Activated naive CD4-positive, alpha-beta T cell treated with anti-CD3 and anti-CD28 coated beads for 36 hours (primary cell): ENCODE measurements at places on chromosomes 4 and X. TPM values are rescaled to one million over a fixed set of nuclear protein-coding genes. Genes with fewer than 3 reads are reported as not detected.

The METTL14 gene
- 35.9 TPM for total RNA-seq

The TMSB15C gene
- 2.1 TPM for total RNA-seq

The MAGEA12 gene
- not detected for total RNA-seq

The EDA2R gene
- total RNA-seq, result 5.8 TPM

- peaks cover 6% of the 10 kb centered on the region for H3K4me1 ChIP-seq
- no peaks in the 10 kb centered on the region for H3K27me3 ChIP-seq
- H3K27ac ChIP-seq, result no peak within 1 kb of the TSS
- DNase-seq, result peak; percentile 82
Measured at GRCh38 chrX:153763989-153764755, at the start of gene PLXNB3. TSS of gene PLXNB3 (plus strand) at chrX:153764249. CDS start at chrX:153765536, 1,287 bp downstream.

GRCh38 chrX:4925911-4926310 lies 1212.5 kb upstream of the PRKX start:
- no peak overlapping the region for H3K4me3 ChIP-seq
- H3K36me3 ChIP-seq, result no peaks in the 10 kb centered on the region
- H3K4me1 ChIP-seq, result no peaks in the 10 kb centered on the region
- H3K27ac ChIP-seq, result no peak overlapping the region

- H3K27ac ChIP-seq, result no peak overlapping the region
- no peaks in the 10 kb centered on the region for H3K36me3 ChIP-seq
- peaks cover 50% of the 10 kb centered on the region for H3K4me1 ChIP-seq
- DNase-seq, result peak; percentile 35
- no peak overlapping the region for H3K4me3 ChIP-seq
Measured at GRCh38 chr4:80171251-80171650, 26.1 kb upstream of the PRDM8 start.

- no peak for DNase-seq
- no peaks in the 10 kb centered on the region for H3K36me3 ChIP-seq
- no peak overlapping the region for H3K4me3 ChIP-seq
- no peak overlapping the region for H3K27ac ChIP-seq
Measured at GRCh38 chr4:40419231-40419912, 84.2 kb downstream of the CHRNA9 start.

- no peaks in the 10 kb centered on the region for H3K27me3 ChIP-seq
- no peak overlapping the region for H3K4me3 ChIP-seq
- no peaks in the 10 kb centered on the region for H3K4me1 ChIP-seq
- H3K36me3 ChIP-seq, result no peaks in the 10 kb centered on the region
Measured at GRCh38 chr4:23680671-23681518, 209.0 kb downstream of the PPARGC1A start.

GRCh38 chrX:1657367-1658070 lies 42.7 kb downstream of the ASMT start:
- H3K4me3 ChIP-seq, result peak overlapping the region; percentile 99
- H3K27me3 ChIP-seq, result no peaks in the 10 kb centered on the region
- DNase-seq, result peak; percentile 87
- peaks cover 19% of the 10 kb centered on the region for H3K36me3 ChIP-seq
- H3K27ac ChIP-seq, result peak overlapping the region; percentile 99

DNA sequence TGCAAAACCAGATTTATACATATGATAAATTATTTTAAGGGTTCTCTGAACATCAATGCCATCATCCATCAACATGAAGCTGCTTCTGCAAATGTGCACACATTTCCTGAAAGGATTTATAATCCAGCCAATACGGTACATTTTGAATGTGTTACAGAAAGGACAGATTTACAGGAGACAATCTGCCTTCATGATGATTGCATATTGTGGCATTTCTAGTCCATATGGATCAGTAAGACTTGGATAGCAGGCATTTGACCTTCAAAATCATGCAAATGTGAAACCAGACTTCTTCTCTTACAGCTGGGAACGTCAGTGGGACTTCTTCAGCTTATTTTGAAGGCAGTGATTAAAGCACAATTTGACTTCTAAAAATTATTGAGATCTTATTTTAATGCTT lies 217.3 kb upstream of the GK2 start:
- H3K4me1 ChIP-seq, result no peaks in the 10 kb centered on the region
- H3K27ac ChIP-seq, result no peak overlapping the region
- H3K27me3 ChIP-seq, result no peaks in the 10 kb centered on the region
- H3K4me3 ChIP-seq, result no peak overlapping the region

DNA sequence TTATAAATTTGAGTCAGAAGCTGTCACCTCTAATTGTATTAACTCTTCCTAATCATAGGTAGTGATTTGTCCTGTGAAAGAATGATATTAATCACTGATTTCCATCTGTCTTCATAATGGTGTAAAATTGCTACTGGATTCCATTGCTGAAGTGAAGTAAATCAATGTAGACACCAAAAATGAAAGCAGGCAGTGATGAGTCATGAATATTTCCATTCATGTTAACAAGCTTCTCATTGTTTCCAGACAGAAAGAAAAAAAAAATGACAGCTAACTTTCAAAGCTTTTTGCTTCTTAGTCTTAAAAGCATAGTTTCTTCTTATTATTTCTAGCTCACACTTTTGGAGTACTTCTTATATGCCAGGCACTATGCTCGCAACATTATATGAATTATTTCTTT lies 21.5 kb downstream of the FAM114A1 start:
- peak overlapping the region; percentile 88 for H3K27ac ChIP-seq
- DNase-seq, result no peak
- H3K27me3 ChIP-seq, result no peaks in the 10 kb centered on the region
- H3K36me3 ChIP-seq, result no peaks in the 10 kb centered on the region

DNA sequence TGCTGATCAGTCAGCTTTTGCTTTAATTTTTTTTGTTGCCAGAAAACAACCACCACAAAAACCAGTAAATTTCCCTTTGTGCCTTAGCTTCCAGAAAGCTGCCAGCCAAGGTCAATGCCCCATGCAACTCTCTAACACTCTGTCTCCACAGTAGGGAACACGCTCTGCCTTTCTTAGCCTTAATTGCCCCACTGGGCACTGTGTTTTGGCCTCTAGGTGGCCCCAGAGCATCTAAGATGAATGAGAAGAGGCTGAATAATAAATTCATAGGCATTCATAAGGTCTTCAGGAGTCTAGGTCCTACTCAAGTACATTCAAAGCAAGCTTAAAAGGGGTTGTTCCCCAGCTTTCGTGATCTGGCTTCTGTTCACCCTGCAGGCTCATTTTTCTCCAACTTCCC lies 57.7 kb upstream of the PASD1 start:
- no peak overlapping the region for H3K4me3 ChIP-seq
- DNase-seq, result peak; percentile 24
- H3K36me3 ChIP-seq, result no peaks in the 10 kb centered on the region
- peaks cover 14% of the 10 kb centered on the region for H3K27me3 ChIP-seq

DNA sequence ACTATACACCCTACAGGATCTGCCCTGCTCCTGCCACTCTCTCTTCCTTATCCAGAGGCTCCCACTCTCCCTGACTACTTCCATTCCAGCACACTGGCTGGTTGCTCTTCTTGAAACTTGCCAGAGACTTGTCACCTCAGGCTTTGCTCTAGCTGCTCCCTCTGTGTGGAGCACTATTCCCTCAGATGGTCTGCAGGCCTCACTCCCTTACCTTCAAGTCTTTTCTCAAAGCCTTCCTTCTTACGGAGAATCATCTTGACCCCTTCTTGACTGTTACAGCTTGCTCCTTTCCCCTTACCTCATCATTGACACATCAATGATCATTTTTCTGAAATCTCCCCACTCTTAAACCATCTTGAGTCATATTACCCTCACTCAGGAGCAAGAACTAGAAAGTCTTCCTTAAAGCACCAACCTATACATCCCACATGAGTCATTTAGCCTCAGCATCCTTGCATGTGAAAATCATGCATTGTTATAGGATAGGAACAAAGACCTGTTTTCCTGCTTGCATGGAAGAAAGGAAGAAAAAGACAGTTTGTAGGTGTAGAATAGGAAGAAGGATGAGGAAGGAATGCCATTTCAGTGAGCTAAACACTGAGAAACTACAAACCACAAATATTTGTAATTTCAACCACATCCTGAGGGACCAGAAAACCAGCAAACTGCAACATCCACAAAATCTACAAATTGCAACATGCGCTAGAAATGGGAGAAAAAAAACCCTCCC lies 55.7 kb downstream of the ANTXR2 start:
- H3K4me3 ChIP-seq, result no peak overlapping the region
- peaks cover 9% of the 10 kb centered on the region for H3K36me3 ChIP-seq
- H3K27ac ChIP-seq, result no peak overlapping the region
- DNase-seq, result no peak
- no peaks in the 10 kb centered on the region for H3K27me3 ChIP-seq
- H3K4me1 ChIP-seq, result no peaks in the 10 kb centered on the region
